Stimulated activated CD4-positive, alpha-beta T cell treated with anti-CD3 and anti-CD28 coated beads, Interleukin-2, amount 100 ng/mL, for 24 hours (primary cell): ENCODE measurements at places on chromosomes 16 and 17.
A peak's percentile ranks its signal among the peaks of the same experiment; 100 is the strongest.

DNA sequence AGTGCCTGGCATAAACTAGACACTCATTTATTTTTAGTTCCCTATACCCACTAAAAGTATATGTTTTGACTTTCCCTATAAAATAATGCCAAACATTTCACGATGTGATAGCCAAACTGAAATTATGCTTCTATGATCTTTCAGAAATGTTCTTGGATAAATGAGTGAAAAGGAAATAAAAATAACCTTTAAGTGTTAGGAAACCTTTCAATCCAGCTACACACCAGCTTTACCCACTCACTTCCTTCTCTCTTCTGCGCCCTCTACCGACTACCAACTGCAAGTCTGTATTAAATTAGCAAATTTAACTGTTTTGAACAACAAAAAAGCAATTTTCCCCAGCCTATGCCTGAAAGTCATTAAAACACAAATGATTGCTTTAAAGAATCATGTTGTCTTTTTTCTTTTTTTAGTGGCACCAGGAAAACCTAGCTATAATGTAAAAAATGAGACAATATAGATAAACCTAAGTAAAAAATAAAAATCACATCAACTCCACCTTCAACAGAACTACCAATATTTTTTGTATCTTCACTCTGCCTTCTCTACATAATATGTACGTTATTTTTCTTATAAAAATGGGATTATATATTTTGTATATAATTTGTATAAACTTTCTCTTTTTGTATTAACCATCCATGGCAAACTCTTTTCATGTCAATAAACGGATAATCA lies 13.2 kb upstream of the TMEM100 start:
- DNase-seq = peak; percentile 15

DNA sequence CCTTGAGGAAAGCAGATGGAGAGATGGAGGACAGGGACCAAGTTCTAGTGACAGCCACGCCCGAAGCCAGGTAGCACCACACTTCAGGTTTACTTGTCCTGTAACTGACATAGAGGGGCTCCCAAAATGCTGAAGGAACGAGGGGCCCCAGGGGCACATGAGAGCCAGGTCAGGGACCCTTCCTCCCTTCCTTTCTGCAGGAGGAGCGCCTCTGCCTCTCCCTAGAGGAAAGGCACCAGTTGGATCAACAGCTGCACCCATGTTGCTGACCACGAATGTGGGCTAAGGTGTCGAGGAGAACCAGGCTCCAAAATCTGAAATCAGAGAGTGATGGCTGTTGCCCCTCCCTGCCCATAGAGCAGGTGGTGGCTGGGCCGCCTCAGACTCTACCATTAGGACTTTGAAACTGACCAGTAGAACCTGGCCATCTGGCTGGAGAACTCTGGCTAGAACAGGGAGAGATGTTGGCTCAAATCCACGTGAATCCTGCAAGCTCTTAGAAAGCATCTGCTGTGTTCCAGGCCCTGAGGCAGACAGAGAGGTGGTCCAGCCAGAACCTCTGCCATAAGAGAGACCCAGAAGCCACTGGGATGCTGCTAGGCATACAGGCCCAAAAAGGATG lies 218.8 kb downstream of the KATNIP start:
- no peak for DNase-seq

DNA sequence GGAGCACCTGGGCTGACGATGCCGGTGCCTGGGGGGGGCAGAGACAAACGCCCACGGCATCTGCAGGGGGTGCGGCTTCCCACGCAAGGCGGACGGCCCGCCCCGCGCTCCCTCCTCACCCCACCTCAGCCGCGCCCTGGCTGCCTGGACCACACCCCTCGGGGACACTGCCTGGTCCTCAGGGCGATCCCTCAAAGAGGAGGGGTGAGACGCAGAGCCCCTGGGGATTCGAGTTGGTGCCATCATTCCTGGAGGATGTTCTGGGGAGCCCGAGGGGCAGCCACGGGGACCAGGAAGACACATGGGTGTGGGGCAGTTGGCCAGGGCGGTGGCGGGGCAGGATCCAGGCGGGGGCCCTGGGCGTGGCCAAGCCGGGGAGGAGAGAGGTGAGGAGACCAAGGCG lies 3.9 kb downstream of the IGFALS start:
- DNase-seq = no peak

DNA sequence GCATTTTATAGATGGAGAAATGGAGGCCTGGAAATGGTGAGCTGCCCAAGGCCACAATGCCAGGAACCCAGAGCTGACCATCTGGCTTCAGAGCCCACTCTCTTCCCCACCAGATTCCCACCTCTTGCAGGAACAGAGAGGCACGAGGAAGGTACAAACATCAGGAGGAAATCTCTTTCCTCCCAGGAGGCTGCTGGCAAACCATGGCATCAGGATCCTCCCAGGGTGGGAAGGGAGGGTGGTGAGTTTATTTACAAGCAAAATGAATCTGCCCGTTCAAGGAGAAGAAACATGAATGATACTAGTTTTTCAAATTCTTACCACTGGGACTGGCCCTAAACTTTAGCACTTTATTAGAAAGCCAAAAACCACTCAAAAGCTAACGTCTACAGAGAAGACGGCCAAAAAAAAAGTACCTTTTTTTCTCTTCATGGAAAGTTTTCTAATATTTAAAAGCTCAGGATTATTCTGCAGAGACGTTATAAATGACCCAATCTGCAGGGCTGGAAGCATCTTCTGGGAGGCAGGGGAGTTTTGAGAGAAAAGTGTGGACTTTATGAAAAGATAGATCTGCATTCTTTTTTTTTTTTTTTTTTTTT lies 79.1 kb downstream of the NXN start:
- DNase-seq = no peak

GRCh38 chr17:14803826-14804225 lies 461.3 kb downstream of the PMP22 start:
- no peak for DNase-seq

DNA sequence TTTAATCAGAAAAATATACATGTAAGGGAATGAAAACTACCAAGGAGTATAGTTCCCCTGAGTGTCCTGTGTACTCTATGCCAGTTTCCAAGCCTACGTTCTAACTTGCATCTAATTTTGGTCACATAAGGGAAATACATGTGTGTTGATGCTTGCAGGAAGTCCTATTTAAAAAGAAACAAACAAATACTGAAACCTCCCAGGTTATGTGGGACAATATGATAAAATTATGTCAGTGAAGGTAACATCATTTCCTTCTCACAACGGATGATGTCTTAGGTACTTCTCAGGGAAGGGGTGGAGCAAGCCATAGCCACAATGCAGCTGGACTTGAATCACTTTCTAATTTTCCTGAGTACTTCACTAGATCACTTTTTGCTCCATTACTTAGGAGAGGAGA lies 115.9 kb downstream of the ZFHX3 start:
- no peak for DNase-seq

- DNase-seq = no peak
These were observed 43.4 kb downstream of the METRNL start for GRCh38 chr17:83122834-83123233.

DNA sequence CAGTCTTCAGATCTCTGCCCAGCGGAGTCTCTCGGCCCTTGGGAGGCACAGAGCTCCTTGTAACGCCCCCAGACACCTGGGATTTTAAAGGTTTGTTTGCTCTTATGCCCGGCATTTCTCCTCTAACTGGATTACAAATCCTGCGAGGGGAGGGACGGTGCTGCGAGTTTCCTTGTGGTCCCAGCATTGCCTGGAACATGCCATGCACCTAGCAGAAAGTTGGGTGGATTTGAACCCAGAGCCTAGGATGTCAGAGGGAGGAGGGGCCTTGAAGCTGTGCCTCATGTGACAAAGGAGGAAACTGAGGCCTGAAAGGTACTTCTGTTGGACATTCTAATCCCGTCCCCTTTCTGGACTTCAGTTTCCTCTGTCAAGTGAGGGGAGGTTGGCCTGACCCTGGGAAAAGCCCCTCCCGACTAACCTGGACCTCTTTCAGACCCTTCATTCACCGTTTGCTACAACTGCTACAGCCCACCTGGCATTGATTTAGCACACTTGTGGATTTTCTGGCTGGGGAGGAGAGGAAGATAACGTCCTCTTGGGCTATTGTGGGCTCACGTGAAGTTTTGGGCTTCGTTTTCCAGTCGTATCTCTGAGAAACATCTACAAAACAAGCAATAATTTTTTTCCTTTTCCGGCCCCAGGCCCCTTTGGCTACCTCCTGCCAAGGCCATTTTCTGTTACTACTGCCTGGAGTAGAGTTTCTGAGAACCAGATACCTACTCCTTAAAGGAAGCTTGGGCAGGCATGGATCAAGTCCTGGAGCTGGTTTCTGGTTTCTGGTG lies 30.9 kb downstream of the MRC2 start:
- DNase-seq = no peak

DNA sequence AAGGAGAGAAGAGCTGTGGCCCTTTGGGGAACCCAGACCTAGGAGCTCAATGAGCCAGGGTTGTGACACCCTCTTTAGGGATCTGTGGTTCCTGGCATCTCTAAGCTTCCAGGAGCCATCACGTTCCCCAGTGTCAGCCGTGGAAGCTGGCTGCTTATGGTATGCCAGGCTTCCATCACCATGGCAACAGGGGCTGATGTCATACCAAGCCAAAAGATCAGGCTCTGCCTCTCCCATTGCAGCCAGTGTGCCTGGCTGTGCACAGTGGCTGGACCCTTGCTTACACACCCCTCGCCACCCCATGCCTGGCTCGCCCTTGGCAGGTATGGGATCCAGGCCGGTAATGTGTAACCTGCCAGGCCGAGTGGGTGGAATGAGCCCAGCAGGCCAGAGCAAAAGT lies 91.1 kb downstream of the SSH2 start:
- no peak for DNase-seq

GRCh38 chr16:77995843-77996455 lies 26.4 kb upstream of the CLEC3A start:
- DNase-seq = no peak

GRCh38 chr17:73972056-73972455 lies 231.4 kb upstream of the RPL38 start:
- DNase-seq = no peak

- no peak for DNase-seq
These were observed 119.7 kb upstream of the CIBAR2 start for GRCh38 chr16:85231959-85232358.

DNA sequence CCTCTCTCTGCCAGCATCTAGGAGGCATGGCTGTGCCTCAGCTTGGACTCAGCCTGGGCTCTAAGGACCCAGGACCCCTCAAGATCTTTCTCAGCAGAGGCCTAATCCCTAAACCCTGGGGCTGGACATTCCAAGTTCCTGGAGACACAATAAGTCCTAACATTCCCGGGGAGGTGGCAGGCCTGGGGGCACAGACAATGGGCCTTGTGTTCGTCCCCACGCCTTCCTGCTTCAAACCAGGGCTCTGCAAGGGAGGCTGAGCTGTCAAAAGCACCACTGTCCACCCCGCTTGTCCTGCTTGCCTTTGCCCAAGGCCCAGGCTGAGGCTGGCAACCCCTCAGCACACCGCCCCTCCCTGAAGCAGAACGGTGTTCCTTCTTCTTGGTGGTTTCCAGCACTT lies 13.7 kb downstream of the SDK2 start:
- no peak for DNase-seq

GRCh38 chr17:72342627-72343527 lies 222.1 kb downstream of the SOX9 start:
- DNase-seq = no peak

DNA sequence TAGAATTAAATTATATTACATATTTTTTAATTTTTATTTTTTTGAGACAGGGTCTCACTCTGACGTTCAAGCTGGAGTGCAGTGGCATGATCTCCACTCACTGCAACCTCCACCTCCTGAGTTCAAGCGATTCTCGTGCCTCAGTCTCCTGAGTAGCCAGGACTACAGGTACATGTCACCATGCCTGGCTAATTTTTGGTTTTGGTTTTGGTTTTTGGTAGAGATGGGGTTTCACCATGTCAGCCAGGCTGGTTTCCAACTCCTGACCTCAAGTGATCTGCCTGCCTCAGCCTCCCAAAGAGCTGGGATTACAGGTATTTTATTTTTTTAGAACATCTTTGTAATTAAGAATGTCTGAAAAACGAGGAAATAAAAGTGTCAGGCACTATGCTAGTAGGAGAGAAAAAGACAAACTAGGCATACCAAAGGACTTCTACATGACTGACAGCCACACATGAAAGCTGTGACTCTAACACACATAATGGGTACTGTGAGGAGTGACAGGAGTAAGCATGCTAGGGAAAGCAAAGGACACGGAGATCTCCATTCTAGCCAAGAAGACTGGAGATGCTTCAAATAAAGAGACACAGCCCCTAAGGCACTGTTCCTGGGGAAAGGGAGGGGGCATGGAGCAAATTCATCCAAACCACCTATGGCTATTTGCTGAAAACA lies 7.3 kb downstream of the GNA13 start:
- no peak for DNase-seq

DNA sequence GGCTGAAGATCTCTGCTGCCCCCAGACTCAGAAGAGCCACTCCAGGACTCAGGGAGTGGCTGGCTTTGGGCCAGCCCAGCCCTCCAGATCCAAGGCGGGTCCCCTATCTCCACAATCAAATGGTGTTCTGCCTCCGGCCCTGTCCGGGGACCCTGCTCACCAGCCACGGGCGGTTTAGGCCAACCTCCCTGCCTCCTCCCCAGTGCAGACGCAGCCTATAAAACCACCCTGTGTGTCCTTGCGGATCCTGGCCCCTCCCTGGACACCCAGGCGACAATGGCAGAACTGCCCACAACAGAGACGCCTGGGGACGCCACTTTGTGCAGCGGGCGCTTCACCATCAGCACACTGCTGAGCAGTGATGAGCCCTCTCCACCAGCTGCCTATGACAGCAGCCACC lies at the start of gene SLC12A3:
Gene SLC12A3, plus strand, starts transcription at position 248 of the 400 bp plus-strand sequence. Its CDS starts 29 bp downstream, at position 277.
- no peak for DNase-seq

- DNase-seq = peak; percentile 76
These were observed 5.4 kb downstream of the NAT9 start for GRCh38 chr17:74770498-74771318.

- DNase-seq = no peak
These were observed 1378.8 kb upstream of the CDH8 start for GRCh38 chr16:63415014-63415413.

DNA sequence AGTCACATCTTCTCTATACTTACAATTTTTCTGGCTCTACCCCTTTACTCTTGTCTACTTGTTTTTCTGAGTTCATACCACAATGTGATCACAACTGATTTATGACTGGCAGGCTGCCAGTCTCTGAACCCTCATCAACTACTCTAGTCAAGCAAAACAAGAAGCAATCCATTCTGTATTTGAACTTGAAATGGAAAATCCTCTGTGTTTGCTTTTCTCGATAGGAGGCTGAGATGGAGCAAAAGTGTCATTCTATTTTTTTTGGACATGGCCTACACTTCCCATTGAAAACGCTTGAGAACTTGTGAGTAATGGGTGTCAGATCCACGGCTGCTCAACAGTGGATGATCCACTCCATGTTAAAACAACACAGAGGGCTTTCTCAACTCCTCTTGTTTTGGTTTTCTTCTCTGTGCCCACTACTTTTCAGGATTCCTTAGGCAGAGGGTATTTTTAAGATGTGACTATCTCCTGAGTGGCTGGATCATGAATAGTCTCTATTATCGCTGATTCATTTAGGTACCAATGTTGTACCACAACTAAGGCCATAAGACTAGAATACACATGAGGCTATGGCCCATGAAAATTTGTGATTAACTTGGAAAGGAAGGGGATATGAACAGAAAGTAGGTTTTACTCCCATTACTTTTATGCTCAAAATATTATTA lies 11.7 kb downstream of the TMEM100 start:
- DNase-seq = no peak

- DNase-seq = no peak
These were observed 89.5 kb downstream of the MRC2 start for GRCh38 chr17:62716834-62717588.
